ENCODE measurements at places on chromosomes 16 and 17. TPM values are rescaled to one million over a fixed set of nuclear protein-coding genes. Genes with fewer than 3 reads are reported as not detected.

CMTM1 gene
- 15.3 TPM for total RNA-seq

UBALD2 gene
- 319 TPM for total RNA-seq

DNA sequence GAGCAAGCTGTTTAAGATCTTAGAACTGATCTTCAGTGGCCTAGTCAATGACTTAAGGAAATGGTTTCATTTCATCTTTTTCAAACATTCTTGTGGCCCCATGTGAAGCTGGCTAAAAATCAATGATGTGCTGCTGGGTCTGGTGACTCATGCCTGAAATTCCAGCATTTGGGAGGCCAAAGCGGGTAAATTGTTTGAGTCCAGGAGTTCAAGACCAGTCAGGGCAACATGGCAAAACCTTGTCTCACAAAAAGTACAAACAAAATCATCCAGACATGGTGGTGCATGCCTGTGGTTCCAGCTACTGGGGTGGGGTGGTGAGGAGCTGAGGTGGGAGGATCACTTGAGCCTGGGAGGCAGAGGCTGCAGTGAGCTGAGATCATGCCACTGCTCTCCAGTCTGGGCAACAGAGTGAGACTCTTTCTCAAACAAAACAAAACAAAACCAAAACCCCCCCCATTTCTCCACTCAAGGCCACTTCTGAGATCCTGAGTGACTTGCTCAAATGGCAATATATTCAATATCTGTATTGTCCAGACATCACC, 17.4 kb upstream of the COL1A1 start:
- H3K4me3 ChIP-seq: no peak overlapping the region
- H3K36me3 ChIP-seq: no peaks in the 10 kb centered on the region
- H3K4me1 ChIP-seq: peaks cover 15% of the 10 kb centered on the region

GRCh38 chr17:73308017-73308823, 3.6 kb downstream of the CDC42EP4 start:
- peaks cover 13% of the 10 kb centered on the region for H3K4me1 ChIP-seq
- no peak for DNase-seq
- no peaks in the 10 kb centered on the region for H3K36me3 ChIP-seq

DNA sequence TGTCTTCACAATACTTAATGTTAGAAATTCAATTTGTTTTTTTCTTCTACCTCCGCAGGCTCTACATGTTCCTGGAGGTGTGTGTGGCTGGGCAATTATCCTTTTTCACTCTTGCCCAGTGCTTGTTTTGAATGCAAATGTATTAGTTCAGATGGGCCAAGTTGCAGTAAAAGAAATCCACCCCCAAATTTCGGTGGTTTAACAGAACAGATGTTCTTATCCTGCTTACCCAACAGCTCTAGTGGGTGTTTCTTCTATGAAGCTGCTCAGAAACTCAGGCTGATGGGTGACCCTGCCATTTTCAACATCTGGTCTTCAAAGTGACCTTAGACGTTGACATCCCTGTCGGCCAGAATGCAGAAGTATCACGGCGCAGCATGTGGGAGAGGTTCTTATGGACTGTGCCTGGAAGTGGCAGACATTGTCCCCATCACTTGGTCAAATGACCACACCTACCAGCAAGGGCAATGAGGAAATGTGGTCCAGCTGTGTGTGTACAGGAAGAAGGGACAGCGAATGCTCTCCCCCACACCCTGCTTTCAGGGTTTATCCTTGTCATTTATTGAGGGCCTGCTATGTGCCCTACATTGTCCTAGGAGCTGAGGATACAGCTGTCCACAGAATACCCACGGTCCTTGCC, 157.3 kb downstream of the CDH13 start:
- H3K4me1 ChIP-seq: peaks cover 3% of the 10 kb centered on the region
- no peaks in the 10 kb centered on the region for H3K36me3 ChIP-seq
- DNase-seq: no peak
- no peak overlapping the region for H3K4me3 ChIP-seq
- H3K27me3 ChIP-seq: peaks cover 12% of the 10 kb centered on the region

- no peak overlapping the region for H3K27ac ChIP-seq
- H3K27me3 ChIP-seq: no peaks in the 10 kb centered on the region
- peaks cover 17% of the 10 kb centered on the region for H3K36me3 ChIP-seq
- H3K4me3 ChIP-seq: no peak overlapping the region
- peaks cover 16% of the 10 kb centered on the region for H3K4me1 ChIP-seq
These were observed 5.3 kb upstream of the FAAP100 start for GRCh38 chr17:81557276-81558114.

DNA sequence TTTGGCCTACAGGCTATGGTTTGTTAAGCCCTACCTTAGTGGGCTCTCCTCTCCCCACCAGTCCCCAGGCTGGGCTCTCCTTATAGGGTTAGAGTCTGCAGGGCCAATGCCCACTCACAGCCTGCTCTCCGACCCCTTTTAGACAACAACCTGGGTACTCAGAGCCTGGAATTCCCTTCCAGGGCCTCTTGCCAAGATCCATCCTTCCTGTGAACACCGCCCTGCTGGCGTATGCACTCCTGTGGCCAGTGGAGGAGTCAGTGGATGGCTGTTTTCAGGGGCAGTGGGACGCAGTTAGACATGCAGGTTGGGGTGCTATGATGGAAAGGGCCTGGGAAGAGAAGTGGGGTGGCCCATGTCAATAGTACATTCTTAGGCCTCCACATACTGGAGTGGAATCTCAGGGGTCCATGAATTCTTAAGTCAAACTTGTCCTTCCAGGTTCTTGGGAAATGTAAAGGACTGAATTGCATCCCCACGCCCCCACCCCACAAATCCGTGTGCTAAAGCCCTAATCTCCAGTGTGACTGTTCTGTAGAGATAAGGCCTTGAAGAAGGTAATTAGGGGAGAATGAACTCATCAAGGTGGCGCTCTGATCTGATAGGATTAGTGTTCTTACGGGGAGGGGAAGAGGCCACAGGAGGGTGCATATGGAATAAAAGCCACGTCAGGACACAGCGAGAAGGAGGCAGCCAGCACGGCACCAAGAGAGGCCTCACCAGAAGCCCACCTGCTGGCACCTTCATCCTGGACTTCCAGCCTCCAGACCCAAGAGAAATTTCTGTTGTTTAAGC, 81.6 kb upstream of the CACNG5 start:
- no peaks in the 10 kb centered on the region for H3K27me3 ChIP-seq
- no peak overlapping the region for H3K4me3 ChIP-seq
- H3K36me3 ChIP-seq: peaks cover 26% of the 10 kb centered on the region
- H3K4me1 ChIP-seq: no peaks in the 10 kb centered on the region
- DNase-seq: no peak

- no peaks in the 10 kb centered on the region for H3K4me1 ChIP-seq
- no peak overlapping the region for H3K27ac ChIP-seq
- no peak overlapping the region for H3K4me3 ChIP-seq
- DNase-seq: no peak
These were observed 33.9 kb downstream of the TNFRSF13B start for GRCh38 chr17:16938031-16938430.

GRCh38 chr17:17044846-17045561, 2.7 kb downstream of the MPRIP start:
- H3K27me3 ChIP-seq: no peaks in the 10 kb centered on the region
- H3K4me1 ChIP-seq: peaks cover 63% of the 10 kb centered on the region
- peak overlapping the region; percentile 97 for H3K4me3 ChIP-seq
- DNase-seq: no peak
- peak overlapping the region; percentile 84 for H3K27ac ChIP-seq
- peaks cover 4% of the 10 kb centered on the region for H3K36me3 ChIP-seq

- H3K36me3 ChIP-seq: peaks cover 70% of the 10 kb centered on the region
- peak overlapping the region; percentile 20 for H3K4me3 ChIP-seq
- H3K27ac ChIP-seq: peak overlapping the region; percentile 81
- H3K4me1 ChIP-seq: peaks cover 99% of the 10 kb centered on the region
- no peak for DNase-seq
- H3K27me3 ChIP-seq: no peaks in the 10 kb centered on the region
These were observed 13.1 kb downstream of the CCR7 start for GRCh38 chr17:40551879-40552768.

GRCh38 chr17:36107660-36108059, 4.0 kb downstream of the CCL4 start:
- no peaks in the 10 kb centered on the region for H3K36me3 ChIP-seq
- H3K27ac ChIP-seq: no peak overlapping the region
- DNase-seq: no peak
- H3K4me3 ChIP-seq: no peak overlapping the region
- H3K27me3 ChIP-seq: peaks cover 19% of the 10 kb centered on the region
